ENCODE measurements at places on chromosomes 7 and 10.

DNA sequence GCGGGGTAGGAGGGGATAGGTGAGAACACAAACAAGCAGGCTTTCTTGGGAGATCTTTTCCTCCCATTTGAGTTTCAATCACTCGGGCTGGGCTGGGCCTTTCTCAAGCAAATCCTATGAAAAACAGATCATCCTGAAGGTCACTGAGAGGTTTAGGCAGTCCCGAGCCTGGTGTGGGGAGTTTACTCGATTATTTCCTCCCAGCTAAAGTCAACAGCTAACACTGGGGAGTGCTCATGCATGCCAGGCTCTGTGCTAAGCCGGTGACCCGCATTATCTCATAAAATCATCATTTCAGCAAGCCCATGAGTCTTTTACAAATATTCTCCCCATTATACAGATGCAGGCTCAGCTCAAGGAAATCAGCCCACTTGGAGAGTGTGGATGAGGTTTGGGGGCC lies 85.0 kb upstream of the PAX2 start:
- peaks cover 15% of the 10 kb centered on the region for H3K4me1 ChIP-seq
- no peak overlapping the region for H3K27ac ChIP-seq
- peaks cover 6% of the 10 kb centered on the region for H3K36me3 ChIP-seq

GRCh38 chr7:82534684-82535083 lies 91.1 kb upstream of the CACNA2D1 start:
- ATAC-seq: no peak
- H3K27ac ChIP-seq: no peak overlapping the region
- H3K27me3 ChIP-seq: no peaks in the 10 kb centered on the region
- no peaks in the 10 kb centered on the region for H3K36me3 ChIP-seq
- no peak overlapping the region for H3K4me3 ChIP-seq

DNA sequence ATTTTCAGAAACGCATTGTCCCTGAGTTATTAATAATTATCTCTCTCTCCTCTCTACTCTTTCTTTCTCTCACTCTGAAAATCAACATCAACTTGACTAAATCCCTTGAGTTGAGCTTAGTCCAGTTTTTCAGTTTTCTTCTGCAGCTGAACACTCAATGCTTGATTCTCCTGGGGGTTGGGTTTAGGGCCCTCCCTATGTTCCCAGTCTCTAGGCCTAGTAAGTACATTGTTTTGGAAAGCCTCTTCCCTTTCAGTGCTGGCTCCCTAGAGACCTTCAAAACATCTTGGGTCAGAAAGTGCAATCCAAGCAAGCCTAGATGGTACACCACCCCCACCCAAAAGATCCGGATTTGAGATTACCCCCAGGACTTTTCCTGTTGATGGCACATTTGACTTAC lies 488.5 kb downstream of the LRMDA start:
- ATAC-seq: no peak
- no peak overlapping the region for H3K4me3 ChIP-seq
- no peak overlapping the region for H3K27ac ChIP-seq
- H3K36me3 ChIP-seq: no peaks in the 10 kb centered on the region

DNA sequence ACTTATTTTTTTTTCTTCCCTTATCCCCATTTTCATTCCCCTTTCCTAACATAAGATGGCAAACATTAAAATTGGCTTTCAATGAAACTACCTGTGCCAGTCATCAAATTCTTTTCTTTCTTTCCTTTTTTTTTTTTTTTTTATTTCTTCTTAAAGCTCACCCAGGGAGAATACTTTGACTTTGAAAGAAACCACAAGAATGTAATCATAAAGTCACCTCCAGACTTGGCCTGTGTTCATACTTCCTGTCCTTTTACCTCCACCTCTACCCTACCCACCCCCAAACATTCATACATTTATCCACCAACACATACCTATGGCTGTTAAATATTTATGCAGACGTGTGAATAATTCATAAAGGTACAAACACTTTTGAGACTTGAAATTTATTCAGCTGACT lies 254.6 kb downstream of the SLC25A13 start:
- H3K27ac ChIP-seq: no peak overlapping the region
- no peaks in the 10 kb centered on the region for H3K4me1 ChIP-seq
- H3K36me3 ChIP-seq: no peaks in the 10 kb centered on the region
- peaks cover 42% of the 10 kb centered on the region for H3K27me3 ChIP-seq
- H3K4me3 ChIP-seq: no peak overlapping the region

DNA sequence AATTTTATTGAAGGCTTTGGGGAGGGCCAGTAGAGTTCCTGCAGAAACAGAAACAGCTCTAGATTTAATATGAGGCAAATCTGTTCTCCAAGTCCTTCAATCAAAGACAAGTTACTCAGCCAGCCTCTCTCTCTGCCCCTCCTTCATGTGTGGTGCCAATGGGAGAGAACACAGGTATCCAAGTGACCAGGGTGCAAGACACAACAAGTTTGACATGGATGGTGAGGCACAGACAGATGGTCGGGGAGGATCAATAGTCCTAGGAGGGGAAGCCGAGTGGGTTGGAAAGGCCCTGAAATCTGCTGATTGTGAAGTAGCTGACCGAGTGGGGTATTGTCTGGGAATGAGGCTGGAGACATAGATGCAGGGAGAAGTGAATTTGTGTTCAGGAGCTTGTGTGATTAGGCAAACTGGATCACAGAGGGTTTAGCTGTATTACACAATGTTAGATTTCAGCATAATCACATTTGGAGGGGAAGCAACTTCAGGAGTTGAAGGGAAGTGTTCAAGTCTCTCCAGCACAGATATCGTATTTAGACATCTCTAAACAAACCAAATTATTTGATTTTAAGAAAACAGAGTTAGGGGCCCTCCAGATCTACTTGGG lies 1.5 kb downstream of the GIMAP1 start:
- H3K27me3 ChIP-seq: no peaks in the 10 kb centered on the region
- H3K27ac ChIP-seq: peak overlapping the region; percentile 94
- ATAC-seq: peak; percentile 10
- H3K36me3 ChIP-seq: peaks cover 61% of the 10 kb centered on the region

GRCh38 chr7:91503934-91504555 lies 239.8 kb downstream of the FZD1 start:
- H3K36me3 ChIP-seq: no peaks in the 10 kb centered on the region
- no peaks in the 10 kb centered on the region for H3K4me1 ChIP-seq
- no peak for ATAC-seq
- no peaks in the 10 kb centered on the region for H3K27me3 ChIP-seq

DNA sequence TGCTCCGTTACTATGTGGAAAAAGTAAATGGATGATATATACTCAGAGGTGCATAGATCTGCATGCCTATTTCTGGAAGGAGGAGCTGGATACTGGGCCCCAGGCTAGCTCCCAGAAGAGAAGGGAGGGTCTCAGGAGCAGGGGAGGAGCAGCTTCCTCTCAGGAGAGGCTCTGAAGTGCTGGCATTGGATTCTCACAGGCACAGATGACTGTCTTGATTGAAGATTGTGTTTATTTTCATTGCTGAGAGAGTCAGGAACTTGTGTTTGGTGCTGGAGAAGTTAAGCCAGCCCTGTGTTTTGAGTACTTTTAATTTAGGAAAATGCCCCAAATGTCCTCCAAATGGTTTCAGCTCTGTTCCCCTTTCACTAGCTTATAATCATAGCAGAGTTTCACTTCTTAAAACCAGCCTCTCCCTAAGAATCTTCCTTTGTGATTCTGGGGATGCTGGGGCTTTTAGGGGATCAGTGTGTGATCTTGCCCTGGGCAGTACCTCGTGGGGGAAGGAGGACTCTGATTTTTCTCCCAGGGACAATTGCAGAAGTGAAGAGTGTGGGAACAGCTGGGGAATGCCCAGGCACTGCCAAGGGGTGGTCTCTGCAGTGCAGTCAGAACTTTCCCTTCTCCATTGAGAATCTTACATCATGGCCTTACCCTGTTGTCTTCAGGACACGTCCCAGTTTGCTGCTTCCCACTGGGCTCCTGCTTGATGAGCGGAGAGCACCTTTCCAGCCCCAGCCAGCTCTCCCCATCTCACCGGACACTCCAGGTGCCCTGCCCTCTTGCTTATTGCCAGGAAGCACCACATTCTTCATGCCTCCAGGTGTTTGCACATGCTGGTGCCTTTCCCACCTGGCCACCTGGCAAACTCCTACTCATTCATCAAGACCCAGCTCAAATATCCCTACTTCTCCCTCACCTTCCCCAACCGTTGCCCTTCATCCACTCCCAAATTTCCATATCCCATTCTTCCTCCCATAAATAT lies 102.8 kb downstream of the ARHGAP22 start:
- H3K27me3 ChIP-seq: peaks cover 6% of the 10 kb centered on the region
- no peaks in the 10 kb centered on the region for H3K36me3 ChIP-seq
- no peak for ATAC-seq
- H3K4me3 ChIP-seq: no peak overlapping the region
- H3K4me1 ChIP-seq: no peaks in the 10 kb centered on the region

DNA sequence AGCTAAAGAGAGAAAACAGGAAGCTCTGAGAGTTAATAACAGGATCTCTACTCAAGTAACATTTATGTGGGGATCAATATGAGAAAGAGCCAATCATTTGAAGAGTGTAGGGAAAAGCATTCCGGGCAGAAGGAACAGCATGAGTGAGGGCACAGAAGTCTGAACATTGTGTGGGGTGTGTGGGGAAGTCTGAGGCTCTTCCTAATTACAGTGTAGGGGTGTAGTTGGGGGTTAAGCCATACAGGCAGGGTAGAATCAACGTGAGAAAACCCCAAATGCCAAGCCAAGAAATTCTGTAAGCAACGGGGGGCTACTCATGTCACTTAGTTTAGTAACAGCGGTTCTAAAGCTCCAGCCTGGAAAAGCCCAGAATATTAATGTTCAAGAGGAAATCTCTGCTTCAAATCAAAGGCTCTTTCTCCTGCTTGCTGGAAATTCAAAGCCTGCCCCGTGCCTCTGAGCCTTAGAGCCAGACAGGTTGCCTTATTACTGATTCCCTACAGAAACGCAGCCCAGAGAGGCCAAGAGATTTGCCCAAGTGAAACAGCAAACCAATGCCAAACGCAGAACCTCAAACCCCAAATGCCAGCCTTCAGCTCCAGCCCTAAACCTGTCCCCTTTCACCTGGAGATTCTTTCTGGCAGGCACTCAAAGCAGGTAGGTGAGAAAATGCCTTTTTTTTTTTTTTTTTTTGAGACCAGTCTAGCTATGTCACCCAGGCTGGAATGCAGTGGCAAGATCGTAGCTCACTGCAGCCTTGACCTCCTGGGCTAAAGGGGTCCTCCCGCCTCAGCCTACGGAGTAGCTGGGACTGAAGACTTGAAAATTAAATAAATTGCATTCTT lies 36.1 kb downstream of the DNAJB12 start:
- peak overlapping the region; percentile 90 for H3K4me3 ChIP-seq
- ATAC-seq: no peak
- H3K36me3 ChIP-seq: peaks cover 21% of the 10 kb centered on the region
- H3K4me1 ChIP-seq: peaks cover 33% of the 10 kb centered on the region

DNA sequence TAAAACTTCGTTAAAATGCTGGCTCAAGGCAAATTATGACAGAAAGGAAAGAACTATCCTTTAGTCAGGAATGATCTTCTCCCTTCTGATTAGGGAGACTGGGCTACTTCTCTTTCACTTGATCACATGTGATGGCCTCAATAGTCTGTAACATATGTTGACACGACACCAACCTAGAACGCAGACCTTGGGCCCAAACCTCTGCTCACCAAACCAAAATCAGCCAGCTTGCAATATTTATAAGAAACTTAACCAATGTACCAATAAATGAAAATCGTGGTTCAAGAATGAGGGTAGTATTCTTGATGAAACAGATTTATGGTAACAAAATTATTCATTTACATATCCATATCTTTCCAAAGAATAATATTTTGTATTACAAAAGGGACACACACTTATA lies 361.6 kb downstream of the SORCS1 start:
- H3K4me3 ChIP-seq: no peak overlapping the region
- no peaks in the 10 kb centered on the region for H3K36me3 ChIP-seq
- no peaks in the 10 kb centered on the region for H3K4me1 ChIP-seq
- H3K27me3 ChIP-seq: no peaks in the 10 kb centered on the region

GRCh38 chr7:85614684-85615083 lies 427.8 kb upstream of the SEMA3D start:
- no peaks in the 10 kb centered on the region for H3K4me1 ChIP-seq
- H3K4me3 ChIP-seq: no peak overlapping the region
- ATAC-seq: no peak

DNA sequence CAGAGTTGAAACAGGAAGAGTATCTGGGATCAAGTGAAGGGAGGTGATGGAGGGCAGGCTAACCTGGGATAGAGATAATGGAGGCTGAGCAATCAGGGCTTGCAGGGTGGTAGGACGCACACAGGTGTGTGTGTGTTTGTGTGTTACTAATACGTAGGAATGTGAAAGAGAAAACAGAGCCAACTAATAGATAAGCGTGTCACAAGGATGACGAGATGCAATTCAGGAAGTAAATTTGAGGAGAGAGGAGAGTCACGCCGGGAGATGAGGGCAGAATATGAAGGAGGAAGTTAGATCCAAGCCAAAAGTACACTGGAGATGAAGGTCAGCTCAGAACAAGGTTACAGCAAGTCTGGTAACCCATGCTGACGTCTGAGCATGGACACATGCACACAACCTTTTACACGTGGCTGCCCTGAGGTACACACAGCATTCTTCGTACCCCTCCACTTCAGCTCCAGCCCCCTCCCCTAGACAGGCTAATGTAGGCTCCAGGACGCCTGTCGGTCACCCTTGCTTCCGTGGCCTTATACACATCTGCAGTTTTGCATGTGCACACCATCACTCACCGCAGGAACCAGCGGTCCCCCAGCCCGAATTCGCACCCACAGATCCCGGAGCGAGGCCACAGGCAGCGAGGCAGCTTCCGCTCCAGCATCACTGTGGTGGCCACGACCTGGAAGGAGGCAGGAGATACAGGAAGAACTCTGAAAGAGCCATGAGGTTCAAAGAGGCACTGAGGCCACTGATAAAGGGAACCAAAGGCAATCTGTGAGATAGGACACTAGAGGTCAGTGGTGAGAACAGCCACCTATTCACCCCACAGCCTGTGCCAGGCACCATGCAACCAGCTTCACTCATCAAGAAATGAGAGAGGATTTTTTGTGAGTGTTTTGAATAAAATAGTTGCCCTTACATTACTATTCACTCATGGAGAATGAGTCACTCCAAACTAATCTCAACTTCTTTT lies 23.7 kb upstream of the TRPV6 start:
- peaks cover 47% of the 10 kb centered on the region for H3K27me3 ChIP-seq
- H3K4me3 ChIP-seq: no peak overlapping the region
- no peak for ATAC-seq
- H3K36me3 ChIP-seq: no peaks in the 10 kb centered on the region
- no peak overlapping the region for H3K27ac ChIP-seq

DNA sequence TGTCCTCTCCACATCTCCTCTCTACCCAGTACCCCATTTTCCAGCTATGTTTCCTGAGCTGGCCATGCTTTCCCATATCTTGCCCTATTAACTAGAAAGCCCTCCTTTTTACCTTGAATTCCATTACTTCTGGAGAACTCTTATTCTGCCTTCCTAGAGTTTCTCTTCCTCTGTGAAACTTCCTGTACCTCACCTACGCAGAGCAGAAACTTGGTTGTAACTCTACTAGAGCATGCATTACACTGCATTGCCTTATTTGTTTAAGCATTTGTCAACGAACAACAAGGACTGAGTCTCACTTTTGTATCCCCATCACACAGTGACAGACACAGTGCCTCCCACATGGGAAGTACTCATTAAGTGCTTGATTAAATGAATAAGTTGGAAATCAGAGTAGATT lies 36.4 kb downstream of the VCL start:
- peaks cover 6% of the 10 kb centered on the region for H3K36me3 ChIP-seq
- H3K4me1 ChIP-seq: peaks cover 43% of the 10 kb centered on the region
- peak; percentile 78 for ATAC-seq
- H3K4me3 ChIP-seq: peak overlapping the region; percentile 22
- H3K27me3 ChIP-seq: no peaks in the 10 kb centered on the region

GRCh38 chr7:129213828-129214227 lies 11.0 kb upstream of the AHCYL2 start:
- ATAC-seq: no peak
- no peak overlapping the region for H3K4me3 ChIP-seq
- H3K36me3 ChIP-seq: no peaks in the 10 kb centered on the region
- H3K4me1 ChIP-seq: no peaks in the 10 kb centered on the region

GRCh38 chr7:16688249-16688648 lies 42.3 kb downstream of the BZW2 start:
- H3K4me3 ChIP-seq: no peak overlapping the region
- ATAC-seq: peak; percentile 42
- H3K27ac ChIP-seq: no peak overlapping the region
- H3K4me1 ChIP-seq: peaks cover 18% of the 10 kb centered on the region
